ENCODE measurements at places on chromosomes 16 and 17.

DNA sequence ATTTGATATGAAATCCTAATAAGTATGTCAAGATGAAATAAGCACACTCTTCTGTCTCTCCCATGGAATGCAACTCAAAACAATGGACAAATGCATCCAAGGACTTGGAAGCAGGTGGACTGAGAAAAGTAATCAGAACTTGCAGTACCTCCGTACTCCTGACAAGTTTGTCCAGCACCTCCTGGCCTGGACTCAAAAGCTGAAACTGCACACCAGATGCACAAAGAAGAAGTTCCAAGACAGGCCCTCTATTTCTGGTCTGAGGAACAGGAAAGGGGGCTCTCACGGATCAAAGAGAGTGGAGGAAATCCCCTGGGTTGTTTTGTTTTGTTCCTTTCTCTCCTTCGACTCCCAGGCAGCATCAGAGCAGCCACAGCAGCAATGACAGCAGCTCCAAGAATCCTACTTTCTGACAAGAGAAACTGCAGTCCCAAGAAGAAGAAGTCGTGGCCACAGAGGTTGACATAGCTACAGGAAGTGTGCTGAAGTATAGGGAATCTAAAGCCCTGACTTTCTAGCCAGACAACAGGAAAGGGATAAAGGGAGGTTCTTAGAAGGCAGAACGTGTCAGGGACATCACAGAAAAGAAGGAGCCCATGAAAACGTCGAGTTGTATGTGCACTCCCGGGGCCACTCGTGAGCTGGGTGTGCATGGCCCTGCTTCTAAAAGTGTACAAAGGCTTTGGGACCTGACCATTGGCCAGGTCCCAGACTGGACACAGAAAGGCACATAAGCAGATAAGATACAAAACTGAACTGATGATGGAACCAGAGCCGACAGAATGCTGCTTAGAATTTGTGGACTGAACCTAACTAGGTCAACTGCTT is 29.3 kb downstream of the AKAP10 start:
- no peak for DNase-seq

- no peak for DNase-seq
Measured at GRCh38 chr17:8289103-8289397, 580 bp downstream of the RANGRF start.

DNA sequence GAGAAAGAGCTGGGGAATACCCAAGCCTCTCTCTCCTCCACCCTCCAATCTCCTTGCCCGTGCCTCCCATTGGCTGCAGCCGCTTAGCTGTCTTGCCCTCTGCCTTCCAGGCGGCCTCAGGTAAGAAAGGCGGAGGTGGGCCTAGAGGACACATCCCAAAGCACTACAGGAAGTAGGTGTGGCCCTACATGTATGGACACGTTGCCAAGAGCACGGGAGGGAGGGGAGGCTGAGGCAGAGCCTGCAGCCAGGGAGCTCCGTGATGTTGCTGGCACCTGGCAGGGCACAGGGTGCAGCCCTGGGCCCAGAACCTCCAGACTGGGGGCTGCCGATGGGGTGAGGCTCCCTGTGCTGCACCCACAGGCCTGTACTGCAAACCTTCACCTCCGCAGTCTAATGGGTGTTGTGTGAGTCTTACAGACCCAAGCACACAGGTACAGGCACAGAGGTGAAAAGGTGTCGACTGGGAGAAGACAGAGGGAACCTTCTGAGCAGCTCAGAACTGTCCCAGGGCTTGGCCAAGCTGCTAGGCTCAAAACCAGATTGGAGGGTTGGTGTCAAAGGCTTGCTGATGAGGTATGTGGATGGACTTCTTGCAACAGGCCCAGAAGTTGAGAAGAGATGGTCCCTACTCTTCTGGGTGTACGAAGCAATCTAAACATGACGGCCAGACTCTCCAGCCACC is 23.5 kb upstream of the FOXK2 start:
- DNase-seq: no peak

- DNase-seq: no peak
Measured at GRCh38 chr16:51657848-51658247, 506.8 kb upstream of the SALL1 start.

DNA sequence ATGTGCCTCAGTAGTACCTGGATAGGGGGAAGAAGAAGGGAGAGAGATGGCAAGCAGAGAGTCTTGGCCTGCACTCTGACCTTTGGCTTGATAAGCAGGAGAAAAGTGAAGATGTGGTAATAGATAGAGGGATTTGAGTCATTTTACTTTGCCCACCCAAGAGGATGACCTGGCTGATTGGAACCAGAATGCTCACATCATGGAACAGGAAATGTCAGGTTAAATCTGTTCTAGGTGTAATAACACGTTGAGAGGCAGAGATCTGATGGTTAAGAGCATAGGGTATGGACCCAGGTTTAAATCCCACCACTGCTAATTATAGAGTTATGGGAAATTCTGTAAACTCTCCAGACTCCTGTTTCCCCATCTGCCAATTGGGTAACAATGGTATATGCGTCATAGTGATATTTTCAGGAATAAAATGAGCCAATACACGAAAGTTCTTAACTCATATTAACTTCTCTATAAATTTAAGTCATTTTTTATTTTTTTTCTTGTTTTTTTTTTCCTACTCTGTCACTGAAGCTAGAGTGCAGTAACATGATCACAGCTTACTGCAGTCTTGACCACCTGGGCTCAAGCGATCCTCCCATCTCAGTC is 8.1 kb upstream of the CCL18 start:
- no peak for DNase-seq

DNA sequence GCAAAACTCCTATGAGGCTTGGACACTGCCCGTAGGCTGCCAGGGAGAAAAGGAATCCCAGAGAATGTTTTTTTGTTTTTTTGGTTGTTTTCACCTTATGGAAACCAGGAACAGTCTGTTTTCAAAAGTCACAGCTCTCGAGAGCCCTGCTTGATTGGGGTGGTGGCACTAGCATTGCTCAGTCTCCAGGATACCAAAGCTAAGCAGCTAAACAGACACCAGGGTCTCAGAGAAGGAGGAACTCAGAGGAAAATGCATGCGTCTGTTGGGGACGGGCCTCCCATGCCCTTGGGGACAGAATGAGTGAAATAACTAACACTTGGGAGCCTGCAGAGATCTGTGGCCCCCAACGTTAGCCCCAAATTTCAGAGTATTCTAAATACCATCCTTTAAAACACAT is 178.8 kb downstream of the SOX9 start:
- no peak for DNase-seq

DNA sequence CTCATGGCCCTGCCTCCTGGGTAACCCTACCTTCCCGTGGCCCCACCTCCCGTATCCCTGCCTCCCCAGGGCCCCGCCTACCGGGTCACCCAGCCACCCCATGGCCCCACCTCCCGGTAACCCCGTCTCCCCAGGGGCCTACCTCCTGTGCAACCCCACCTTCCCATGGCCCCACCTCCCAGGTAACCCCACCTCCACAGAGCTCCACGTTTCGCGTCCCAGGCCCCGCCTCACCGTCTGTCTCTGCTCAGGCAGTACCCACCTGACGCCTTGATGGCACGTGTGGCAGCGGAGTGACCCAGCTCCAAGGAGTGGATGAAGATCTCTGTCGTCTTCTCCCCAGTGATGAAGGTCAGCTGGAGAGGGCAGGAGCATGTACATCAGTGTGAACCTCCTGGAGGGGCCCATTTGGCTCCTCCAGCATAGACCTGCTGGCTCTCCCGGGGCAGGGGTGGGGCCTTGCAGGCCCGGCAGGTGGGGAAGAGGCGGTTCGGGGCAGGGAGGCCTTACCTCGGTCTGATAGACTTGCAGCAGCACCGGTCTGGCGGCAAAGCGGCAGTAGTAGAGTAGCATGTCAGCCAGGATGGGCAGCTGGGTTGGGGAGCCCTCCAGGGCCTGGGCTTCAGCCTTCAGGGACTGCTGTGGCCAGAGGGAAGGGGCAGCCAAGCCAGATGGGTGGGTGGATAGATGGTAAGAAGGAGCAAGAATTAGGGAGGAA is 18.7 kb upstream of the PIK3R6 start:
- DNase-seq: no peak

- no peak for DNase-seq
Measured at GRCh38 chr17:6498356-6498755, 54.1 kb downstream of the PIMREG start.

DNA sequence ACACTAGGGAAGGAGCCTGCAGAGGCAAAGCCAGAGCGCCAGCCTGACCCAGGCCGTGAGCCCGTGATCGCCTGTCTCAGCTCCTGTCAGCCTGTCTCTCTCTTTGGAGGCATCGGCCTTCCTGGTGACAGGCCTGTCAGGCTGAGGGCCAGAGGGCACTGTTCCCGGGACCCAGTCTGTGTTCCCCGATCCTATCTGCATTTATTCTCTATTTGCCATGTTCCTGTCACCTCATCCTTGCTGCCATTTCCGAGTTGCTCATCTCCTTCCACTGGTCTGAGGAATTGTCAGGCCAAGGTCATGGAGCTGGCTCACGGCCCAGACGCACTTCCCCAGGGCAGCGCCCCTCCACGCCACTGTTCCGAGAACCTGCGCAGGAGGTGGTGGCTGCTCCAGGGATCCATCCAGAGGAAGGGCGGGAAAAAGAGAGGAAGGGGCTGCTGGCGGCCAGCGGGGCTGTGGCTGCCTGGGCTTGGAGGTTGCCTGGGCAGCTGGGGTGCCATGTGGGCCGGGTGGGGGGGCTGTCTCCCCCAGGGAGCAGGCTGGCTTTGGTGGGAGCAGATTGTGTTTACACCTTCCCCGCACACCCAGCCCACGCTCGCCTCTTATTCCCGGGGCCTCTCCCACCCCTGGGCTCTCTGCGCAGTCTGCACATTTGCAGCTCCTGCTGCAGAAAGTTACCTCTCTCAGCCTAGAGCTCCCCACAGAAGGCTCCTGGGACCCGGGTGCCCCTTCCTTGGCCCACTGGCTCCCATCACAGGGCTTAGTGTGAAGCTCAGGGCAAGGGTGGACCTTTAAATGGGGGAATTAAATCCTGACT is 4.9 kb downstream of the PRCD start:
- no peak for DNase-seq

DNA sequence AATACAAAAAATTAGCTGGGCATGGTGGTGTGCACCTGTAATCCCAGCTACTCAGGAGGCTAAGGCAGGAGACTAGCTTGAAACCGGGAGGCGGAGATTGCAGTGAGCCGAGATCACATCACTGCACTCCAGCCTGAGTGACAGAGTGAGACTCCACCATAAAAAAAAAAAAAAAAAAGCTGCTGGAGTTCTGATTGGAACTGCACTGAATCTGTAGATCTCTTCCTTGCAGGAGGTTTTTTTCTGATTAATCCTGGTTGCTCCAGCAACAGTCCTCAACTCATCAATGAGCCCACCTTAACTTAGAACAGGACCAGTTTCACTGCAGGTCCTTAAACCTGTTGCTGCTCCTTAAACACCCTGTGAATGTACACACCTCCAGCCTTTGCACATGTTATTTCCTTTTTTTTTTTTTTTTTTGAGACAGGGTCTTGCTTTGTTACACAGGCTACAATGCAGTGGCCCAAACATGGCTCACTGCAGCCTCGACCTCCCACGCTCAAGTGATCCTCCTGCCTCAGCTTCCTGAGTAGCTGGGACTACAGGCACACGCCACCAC is 1.6 kb upstream of the ODAD4 start:
- no peak for DNase-seq

GRCh38 chr16:72657791-72658190 is 390.1 kb downstream of the ZFHX3 start:
- DNase-seq: no peak

- no peak for DNase-seq
Measured at GRCh38 chr17:79519601-79520000, 91.2 kb downstream of the RBFOX3 start.

GRCh38 chr17:35373984-35374765 is 754 bp upstream of the SLFN11 start:
- DNase-seq: peak; percentile 22

- DNase-seq: no peak
Measured at GRCh38 chr16:77399546-77399945, 35.3 kb downstream of the ADAMTS18 start.

DNA sequence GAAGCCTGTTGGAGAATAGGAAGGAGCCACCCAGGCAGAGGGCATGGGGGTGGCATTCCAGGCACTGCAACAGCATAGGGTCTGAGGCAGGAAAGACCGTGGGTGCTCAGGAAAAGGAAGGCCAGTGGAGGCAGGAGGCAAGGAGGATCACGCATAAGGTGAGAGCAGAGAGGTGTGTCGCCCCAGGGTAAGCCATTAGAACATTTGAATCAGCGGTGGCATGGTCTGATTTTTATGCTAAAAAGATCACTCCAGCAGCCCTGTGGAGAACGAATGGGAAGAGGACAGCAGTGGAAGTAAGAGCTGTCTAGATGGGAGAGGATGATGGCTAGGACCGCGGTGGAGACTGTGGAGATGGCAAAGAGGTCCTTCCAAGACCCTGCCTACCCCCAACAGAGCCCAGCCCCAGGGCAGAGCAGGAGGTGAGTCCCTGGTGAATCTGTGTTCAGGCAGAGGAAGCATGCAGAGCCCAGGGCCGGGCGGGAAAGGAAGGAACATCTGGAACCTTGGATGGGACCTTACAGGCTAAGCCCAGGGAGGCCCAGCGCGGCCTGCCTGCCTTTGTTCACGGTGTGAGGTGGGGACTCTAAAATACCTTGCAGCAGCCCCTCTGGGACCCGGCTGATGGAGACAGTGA is 7.8 kb downstream of the LPO start:
- no peak for DNase-seq

GRCh38 chr16:3553138-3553923 is 23.9 kb downstream of the NLRC3 start:
- DNase-seq: peak; percentile 91

GRCh38 chr16:54353097-54353496 is 66.5 kb upstream of the IRX3 start:
- DNase-seq: no peak

GRCh38 chr17:3926860-3927627 is 10.8 kb upstream of the P2RX1 start:
- no peak for DNase-seq

GRCh38 chr17:6714315-6714874 is 1.2 kb upstream of the SLC13A5 start:
- no peak for DNase-seq

- DNase-seq: no peak
Measured at GRCh38 chr16:336269-336668, 16.3 kb downstream of the AXIN1 start.

Measured in NCI-H187 treated with DMSO at 0.1 percent for 48 hours (cell line).